Aorta (tissue), 5 donors: ENCODE measurements at places on chromosomes 13 and 19.

GRCh38 chr13:110138010-110138699 lies 168.8 kb downstream of the COL4A1 start:
- peak; percentile 87 for DNase-seq

- DNase-seq, result no peak
Measured at GRCh38 chr13:87754097-87754496, 82.9 kb downstream of the SLITRK5 start.

DNA sequence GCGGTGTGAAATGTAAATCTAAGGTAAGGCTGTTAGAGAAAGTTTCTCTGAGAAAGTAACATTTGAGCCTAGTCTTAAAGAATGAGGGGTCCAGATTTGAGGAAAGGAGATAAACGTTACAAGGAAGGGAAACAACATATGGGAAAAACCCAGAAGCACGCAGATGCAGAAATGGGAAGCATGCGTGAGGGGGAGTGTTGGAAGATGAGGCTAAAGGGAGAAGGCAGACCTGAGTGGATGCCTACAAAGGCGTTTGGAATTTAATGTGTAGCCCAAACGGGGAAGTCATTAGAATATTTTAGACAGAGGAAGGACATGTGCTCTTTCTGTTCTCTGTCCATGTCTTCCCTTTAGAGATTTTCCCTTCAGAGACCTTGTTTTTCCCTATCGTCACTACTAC lies 61.0 kb downstream of the TPT1 start:
- DNase-seq, result no peak

DNA sequence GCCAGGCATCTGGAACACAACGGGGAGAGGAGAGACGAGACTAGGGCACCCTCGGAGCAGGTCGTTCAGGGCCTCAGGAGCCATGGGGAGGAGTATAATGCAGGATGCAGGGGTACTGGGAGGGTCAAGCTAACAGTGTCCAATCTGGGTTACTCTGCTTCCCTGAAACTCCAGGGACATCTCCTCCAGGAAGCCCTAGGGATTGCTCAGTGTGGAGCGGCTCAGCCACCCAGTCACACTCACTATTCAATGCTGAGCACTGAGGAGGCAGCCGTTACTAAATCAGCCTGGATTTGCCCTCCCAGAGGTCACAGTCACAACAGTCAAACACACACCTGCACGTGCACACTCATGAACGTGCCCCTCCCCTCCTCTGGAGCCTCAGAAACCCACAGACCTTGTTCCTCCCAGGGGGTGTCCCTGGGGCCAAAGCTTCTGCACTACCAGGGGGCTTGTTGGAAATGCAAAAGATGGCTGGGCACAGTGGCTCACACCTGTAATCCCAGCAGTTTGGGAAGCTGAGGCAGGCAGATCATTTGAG lies 6.9 kb upstream of the FOSB start:
- no peak for DNase-seq

- no peak for DNase-seq
Measured at GRCh38 chr19:13260883-13261653, 110.9 kb downstream of the IER2 start.

DNA sequence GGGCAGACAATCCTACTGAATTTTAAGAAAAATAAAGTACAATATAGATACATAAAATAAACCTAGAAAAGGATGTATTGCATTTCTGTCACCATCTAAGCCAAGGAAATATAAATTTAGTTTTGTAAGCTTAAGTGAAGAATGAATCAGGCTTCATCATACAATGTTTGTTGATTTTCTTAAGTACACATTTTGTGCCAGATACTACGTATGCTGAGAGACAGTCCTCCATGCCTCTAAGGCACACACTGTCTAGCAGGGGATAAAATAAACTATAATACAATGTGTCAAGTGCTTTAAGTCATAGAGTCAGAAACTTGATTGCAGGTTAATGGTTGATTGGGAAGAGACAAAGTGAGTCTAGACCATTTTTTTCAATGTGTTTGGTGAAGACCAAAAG lies 465.7 kb downstream of the TBC1D4 start:
- no peak for DNase-seq
